ENCODE measurements at places on chromosomes 4 and X.
A peak's percentile ranks its signal among the peaks of the same experiment; 100 is the strongest.

GRCh38 chr4:12507868-12508481, 976.2 kb downstream of the RAB28 start:
- no peak for DNase-seq

- peak; percentile 30 for DNase-seq
These were observed 761 bp downstream of the FGFRL1 start for GRCh38 chr4:1012034-1012739.

DNA sequence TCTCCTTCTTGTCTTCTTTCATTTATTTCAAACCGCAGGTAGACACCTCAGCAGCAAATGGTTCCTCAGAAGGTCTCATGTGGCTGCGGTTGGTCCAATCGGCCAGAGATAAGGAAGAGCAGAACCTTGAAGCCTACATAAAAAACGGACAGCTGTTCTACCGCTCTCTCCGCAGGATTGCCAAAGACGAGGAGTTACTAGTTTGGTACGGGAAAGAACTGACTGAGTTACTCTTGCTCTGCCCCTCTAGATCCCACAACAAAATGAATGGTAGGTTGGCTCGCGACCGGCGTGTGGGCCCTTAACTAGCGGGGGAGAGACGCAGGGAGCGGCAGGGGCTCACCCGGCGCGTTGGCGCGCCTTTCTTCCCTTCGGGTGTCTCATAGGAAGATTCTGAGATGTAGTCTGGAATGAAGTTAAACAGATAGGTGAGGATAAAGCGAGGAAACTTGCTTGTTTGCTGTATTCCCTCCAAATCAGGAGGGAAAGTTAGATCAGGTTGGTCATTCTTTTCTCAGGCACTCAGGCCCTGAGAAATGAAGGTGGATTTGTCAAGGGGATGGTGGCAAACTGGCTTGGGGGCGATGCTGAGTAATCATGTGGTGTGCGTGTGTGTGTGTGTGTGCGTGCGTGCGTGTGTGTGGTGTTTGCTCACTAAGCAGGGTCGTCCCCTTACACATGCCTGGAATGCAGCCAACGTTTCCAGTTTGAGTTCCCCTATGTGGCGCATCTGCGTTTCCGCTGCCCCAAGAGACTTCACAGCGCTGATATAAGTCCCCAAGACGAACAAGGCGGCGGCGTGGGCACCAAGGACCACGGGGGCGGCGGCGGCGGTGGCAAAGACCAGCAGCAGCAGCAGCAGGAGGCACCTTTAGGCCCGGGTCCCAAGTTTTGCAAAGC, 4.2 kb downstream of the PRDM8 start:
- no peak for DNase-seq

DNA sequence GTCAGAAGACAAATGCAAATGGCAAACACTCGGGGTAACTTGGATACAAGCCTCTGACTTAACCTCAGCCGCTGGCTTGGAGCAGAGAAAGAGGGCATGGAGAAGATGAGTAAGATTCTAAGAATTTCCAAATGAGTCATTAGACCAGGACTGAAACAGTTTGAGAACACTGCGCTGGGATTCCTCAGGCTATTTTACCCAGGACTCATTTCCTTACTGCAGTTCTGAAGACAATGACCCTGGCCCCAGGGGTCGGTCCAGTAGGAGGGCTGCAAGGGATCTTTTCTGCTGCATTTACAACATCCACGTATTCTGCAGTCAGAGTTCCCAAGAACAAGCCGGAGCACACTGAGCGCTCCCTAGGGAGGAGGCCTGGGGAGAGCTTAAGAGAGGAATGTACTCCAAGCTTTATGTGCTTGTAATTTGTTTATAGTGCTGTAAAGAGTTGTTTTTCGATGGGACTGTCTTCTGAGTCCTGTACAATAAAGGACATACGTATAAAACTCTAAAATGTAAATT, 27.3 kb upstream of the SORBS2 start:
- no peak for DNase-seq

- no peak for DNase-seq
These were observed 69.0 kb downstream of the MRPL1 start for GRCh38 chr4:77931452-77932135.

GRCh38 chr4:40722576-40723161, 27.1 kb upstream of the NSUN7 start:
- no peak for DNase-seq

DNA sequence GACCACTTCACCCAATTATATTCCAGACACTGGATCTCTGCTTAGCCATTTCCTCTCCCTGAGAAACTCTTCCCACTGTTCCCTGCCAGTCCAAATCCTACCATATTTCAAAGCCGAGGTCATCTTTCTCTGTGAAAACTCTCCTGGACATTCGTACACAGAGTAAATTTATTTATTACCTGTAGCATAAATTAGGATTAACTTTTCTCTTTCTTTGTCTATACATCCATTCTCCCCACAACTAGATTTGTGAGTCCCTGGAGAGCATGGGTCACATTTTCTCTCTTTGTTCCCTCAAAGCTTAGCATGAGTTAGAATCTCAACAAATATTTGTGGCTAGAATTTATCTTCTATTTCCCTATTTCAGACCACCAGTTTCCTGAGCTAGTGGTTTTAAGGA, 27.8 kb upstream of the SMIM10 start:
- DNase-seq, result no peak

- no peak for DNase-seq
These were observed 44.8 kb downstream of the GRIA2 start for GRCh38 chr4:157265281-157265680.

GRCh38 chr4:55303760-55304165, 42.3 kb upstream of the SRD5A3 start:
- no peak for DNase-seq

DNA sequence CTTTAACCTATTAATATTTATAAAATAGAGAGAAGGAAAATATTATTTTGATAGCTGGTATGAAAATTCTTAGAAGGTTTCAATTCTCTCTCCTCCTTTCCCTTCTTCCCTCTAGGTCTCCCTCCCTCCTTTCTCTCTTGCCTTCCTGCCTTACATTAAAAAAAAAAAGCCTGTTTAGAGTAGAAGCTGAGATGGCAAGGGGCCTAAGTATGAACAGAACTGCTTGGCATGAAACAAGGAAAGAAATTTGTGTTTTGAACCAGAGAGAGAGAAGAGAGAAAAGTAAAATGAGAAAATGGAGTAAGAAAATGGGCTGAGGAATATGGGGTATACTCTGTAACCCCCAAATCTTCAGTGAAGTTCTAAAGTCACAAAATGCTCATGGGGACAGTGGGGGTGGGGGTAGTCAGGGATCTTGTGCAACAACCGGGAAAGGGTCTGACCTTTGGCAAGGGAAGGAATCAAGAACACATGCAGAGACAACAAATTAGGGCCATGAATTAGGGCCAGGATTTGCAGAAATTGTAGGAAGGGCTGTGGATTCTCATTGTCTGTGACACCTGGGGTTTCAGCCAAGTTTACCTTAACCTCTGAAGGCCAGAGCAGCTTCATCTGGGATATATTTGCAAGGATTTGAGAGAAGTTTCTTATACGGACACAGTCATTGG, 30.6 kb downstream of the SUPT20HL2 start:
- DNase-seq, result no peak

- DNase-seq, result no peak
These were observed 206.9 kb upstream of the HCCS start for GRCh38 chrX:10904220-10904619.

GRCh38 chr4:103168993-103169392, 29.1 kb downstream of the CENPE start:
- DNase-seq, result no peak

DNA sequence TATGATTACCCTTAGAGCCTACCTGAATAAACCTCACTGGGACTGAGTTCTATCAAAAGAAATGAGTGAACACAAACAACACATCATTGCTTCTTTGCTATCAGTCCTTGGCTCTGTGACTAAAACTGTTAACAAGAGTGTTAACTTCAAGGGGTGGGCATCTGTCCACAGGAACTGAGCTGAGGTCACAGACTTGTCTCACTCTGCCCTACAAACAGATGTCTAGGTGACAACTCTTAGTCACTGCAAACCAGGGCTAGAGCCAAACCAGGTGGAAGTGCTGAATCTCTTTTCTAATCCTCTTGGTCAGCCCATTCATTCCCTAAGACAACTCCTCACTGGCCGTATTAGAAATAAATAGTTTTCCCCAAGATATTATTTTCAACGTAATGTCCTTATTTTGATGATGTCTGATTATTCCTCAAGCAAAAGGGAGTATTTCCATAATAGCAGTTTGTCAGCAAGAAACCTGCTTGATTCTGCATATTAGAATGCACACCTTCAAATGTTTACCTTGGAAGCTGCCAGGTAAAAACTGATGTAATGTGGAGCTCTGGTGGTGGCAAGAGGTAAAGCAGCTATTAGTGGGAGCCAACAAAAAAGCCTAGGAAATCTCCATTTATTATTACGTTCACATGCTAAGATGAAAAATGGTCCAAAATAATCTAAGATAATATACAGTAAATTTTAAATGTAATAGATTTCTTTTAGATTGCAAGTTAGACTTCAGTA, 4.0 kb downstream of the COL25A1 start:
- no peak for DNase-seq

DNA sequence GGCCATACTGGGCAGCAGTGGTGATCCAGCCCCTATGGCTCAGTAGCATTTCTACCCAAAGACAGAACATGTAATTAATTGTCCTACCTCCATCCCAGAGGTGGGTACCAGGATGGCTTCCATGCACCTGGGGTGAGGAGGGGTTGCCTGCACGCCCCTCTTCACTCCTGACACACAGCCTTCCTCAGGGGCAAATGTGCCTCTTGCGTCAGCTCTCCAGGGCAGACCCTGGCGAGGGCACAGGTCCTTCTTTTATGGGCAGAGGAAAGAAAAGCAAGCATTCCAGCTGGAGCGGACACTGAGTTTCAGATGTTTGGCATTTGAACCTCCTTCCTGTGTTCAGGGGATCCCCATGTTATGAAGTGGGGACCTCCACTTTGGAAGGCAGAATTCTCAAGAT, 95.6 kb downstream of the PHKA2 start:
- no peak for DNase-seq
